ENCODE measurements at places on chromosomes 6 and 20.

DNA sequence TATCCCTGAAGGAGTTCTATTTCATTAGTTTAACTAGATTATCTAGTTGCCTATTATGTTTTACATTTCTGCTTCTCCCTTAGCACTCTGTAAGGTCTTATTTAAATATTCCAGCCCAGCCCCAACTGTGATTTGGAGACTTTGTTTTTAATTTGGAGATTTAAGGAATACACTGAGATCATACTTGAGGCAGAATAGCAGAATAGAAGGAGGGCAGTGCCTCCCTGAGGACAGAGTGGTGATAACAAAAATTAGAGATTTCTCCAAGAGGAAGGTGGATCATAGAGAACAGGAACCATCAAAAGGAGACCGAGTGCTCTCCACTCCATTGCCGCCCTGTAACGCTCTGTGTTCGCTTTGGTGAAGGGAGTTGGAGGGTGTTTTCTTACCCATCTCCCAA is 14.8 kb upstream of the CD164 start:
- DNase-seq, result no peak

DNA sequence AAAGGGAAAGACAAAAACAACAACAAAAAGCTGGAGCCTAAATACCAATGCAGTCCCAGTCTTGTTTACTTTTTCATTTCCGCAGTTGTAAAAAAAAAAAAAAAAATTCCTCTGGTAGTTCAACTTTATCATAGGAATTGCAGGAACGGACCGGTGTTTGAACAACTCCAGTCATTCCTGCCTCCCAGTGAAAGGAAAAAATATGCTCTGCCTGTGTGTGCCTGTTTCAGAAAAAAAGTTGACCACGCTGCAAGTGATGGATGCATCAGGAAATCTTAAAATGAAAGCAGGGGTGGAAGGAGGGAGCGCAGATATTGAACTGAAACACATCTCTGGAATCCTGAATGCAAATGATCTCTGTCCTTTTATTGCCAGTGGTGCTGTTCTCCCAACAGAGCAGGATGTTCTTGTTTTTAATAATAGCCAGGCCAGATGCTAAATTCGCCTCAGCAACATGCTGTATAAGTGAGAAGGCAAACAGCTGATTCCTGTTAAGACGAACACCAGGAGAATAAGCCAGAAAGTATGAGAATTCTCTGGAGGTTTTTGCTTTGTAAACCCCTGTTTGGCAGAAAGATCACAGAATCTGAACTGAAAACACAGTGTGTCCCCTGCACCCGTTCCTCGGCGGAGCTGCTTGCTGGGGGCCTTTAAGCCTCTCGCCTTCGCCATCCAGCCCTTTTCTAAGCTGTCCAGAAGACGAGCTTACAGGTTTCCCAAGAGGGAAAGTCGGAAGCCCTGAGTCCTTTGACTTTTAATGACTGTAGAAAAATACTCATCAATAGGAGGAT is 178.4 kb upstream of the SUPT3H start:
- DNase-seq, result no peak

GRCh38 chr6:35485402-35485877 is 11.4 kb downstream of the TEAD3 start:
- no peak for DNase-seq

DNA sequence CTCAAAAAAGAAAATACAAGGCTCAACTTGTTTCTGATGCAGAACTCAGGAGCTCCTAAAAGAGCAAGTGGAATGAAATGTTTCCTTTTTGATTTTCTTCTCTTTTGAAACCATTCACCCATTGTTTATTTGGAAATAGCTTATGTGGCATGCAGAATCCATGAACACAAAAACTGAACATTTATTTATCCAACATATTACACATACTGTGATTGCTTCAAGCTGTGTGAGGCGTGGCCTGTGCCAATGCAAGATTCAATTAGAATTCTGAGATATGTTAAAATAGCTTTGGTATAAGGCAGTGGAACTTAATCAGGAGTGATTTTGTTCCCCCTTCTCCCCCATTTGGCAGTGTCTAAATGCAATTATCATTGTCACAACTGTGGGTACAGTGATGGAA is 45.9 kb upstream of the CARMIL1 start:
- DNase-seq, result no peak

GRCh38 chr6:74066168-74066871 is 370.3 kb downstream of the CD109 start:
- no peak for DNase-seq

DNA sequence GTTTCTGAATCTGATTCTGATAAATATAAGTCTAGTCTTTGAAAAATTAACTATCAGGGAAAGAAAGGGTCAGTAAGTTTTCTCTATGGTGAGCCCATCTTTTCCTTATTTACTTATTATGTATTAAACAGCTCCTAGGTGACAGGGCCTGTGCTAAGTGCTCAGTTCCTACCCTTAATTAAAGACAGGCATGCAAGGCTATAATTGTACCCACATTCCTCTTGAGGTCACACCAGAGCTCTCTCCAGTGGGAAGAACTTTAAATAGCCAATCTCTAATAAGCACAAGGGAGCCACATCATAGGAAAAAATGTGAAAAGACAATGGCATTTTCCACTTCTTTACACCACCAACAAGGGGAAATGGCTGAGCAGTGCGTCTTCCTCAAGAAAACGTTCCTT is 421.8 kb upstream of the SLC35B3 start:
- no peak for DNase-seq

GRCh38 chr6:168607272-168608112 is 166.5 kb downstream of the SMOC2 start:
- DNase-seq, result no peak

GRCh38 chr6:23533944-23534343 is 592.1 kb upstream of the NRSN1 start:
- no peak for DNase-seq

- DNase-seq, result no peak
Observed at GRCh38 chr20:44861531-44862006, 23.9 kb upstream of the YWHAB start.

- DNase-seq, result no peak
Observed at GRCh38 chr6:122033564-122034181, 365.8 kb upstream of the HSF2 start.

DNA sequence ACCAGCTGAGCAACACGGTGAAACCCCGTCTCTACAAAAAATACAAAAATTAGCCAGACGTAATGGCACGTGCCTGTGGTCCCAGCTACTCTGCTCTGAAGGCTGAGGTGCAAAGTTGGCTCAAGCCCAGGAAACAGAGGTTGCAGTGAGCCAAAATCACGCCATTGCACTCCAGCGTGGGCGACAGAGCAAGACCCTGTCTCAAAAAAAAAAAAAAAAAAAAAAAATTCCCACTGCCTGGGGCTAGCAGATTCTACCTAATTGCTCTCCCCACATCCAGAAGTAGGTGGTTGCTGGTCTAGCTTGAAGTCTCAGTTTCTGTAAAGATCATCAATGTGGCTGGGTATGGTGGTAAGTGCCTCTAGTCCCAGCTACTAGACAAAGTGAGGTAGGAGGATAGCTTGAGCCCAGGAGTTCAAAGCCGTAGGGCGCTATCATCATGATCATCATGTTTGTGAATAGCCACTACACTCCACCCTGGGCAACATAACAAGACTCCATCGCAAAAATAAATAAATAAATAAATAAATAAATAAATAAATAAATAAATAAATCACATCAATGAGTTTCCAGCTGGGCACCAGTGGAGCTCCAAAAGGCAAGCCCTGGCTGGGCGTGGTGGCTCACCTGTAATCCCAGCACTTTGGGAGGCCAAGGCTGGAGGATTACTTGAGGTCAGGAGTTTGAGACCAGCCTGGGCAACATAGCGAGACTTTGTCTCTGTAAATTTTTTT is 6.3 kb upstream of the AP5S1 start:
- DNase-seq, result no peak

GRCh38 chr6:69279805-69280204 is 517.0 kb downstream of the LMBRD1 start:
- no peak for DNase-seq

- DNase-seq, result no peak
Observed at GRCh38 chr6:620950-621349, 36.0 kb downstream of the HUS1B start.

DNA sequence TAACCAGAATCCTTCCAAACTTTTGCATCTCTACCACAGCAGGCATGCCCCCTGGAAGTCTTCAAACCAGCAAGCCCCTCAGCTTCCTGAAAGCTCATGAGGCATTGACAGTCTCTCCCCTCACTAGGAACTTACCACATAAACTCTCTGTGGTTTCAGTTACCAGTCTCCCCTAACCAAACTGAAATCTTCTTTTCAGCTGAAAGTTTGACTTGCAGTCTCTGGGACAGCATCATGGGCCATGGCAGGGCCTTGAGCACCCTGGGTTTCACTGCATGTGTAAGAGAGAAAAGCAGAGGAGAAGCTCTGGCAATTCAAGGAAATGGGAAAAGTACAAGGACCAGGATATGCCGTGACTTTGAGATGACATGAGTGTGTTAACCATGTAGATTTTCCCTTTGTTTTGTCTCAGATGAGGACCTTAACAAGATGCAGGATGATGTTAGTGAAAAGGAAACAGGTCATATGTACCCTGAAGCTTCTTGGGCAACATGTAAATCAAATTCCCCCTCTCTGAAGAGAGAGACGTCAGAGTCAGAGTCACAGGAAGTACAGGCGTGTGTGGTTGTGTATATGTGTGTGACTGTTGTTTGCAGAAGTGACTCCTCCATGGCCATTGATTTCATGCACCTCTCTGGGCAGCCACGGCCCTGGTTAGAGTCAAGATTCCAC is 106.3 kb downstream of the TNFRSF21 start:
- DNase-seq, result no peak

- no peak for DNase-seq
Observed at GRCh38 chr6:6556738-6557503, 31.6 kb upstream of the LY86 start.

GRCh38 chr6:130778946-130779657 is 48.1 kb upstream of the SMLR1 start:
- no peak for DNase-seq

DNA sequence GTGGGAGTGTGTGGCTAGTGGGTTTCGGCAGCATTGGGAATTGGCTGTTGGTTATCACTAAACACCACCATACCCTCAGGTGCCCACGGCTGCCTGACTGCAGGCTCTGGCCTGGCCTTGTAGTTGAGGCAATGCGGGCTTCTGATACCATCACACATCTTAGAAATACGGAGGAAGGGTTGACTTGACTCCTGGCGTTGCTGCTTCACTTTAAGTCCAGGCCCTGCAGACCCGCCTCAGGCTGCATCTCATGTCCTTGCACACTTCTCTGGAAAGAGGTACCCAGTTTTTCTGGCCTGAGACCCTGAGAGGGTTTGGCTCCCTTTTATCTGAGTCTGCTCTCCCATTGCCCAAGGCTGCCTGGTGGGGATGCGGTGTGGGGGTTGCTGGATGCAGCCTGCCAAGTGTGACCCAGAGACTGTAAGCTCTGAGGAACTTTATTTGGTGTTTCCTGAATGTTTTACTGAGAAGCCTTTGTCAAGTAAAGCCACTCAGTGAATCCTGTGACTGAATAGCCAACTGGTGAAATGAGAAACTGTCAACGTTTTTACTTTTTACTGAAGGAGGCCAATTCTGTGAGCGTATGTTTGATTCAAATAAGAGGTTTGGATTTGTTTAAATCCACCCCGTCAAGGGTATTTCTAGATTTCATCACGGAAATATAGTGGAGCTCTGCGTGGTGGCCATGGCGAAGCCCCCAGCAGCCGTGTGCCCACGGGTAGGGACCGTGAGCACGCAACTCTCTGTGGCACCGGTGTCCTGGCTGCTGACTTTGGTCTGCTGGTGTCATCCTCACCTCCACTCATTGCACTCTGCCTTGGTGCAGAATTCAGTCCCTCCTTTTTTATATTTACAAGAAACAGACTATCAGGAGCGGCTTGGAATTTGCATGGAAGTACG is 160.1 kb downstream of the DTNBP1 start:
- DNase-seq, result no peak

DNA sequence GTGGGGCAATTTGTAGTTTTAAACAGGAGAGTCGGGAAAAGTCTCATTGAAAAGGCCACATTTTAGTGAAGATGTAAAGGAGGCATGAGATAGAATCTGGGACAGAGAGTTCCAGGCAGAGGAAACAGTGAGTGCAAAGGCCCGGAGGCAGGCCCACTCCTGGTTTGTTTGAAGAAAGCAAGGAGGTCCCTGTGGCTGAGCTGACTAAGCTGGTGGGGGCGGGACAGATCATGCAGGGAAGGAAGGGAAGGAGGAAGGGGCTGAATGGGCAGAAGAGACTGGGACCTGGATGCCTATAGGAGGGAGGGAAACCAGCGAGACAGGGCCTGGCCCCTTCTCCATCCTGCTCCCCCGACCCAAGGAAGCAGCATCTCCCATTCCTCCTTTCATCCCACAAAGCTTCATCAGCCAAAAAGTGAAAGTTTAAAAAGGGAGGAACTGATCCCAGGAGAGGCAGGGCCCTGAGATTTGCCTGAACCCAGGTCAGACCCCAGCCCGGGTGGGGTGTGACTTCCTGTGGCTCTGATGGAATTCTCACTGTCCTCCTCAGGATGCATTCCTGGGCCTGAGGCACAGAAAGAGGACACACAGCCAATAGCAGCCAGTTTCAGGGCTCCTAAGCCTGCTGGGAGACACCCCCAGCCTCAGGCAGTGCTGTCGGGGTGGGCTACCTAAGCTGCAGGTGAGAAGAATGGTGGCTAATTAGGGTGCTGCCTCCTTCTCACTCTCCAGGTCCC is 54.2 kb upstream of the SIRPA start:
- no peak for DNase-seq

DNA sequence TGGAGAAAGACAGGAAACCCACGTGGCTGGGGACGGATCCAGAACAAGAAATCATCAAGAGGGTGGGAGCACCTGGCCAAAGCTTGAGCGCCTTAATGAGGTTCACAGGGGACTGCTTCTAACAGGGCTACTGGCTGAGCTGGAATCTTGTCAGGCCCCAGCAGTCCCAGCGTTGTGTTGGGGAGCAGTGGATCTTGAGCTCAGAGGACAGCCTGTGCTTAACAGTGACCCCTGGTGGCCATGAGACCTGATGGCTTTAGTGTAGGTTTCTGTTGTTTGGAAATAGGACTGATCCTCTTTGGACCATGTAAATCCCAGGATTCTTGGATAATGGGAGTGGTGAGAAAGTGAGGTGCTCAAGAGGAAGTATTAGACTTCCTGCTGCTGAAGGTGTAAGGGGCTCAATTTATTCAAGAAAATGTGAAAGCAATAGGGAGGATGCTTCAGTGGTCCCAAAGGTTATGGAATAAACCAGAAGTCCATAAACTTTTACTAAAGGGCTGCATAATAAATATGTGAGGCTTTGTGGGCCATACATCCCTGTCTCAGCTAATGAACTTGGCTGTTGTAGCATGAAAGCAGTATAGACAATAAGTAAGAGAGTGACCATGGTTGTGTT is 216.2 kb downstream of the NFATC2 start:
- DNase-seq, result no peak

DNA sequence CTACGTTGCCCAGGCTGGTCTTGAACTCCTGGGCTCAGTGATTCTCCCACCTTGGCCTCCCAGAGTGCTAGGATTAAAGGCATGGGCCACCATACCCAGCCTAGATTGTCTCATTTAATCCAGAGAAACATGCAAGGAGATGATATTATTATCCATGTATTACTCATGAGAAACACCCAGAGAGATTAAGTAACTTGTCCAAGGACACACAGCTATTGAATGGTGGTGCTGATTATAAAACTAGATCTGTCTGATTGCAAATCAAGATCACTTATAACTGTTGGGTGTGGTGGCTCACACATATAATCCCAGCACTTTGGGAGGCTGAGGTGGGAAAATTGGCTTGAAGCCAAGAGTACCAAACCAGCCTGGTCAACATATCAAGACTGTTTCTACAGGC is 94.4 kb upstream of the ZNF217 start:
- DNase-seq, result no peak

GRCh38 chr6:91240878-91241603 is 654.2 kb upstream of the MAP3K7 start:
- no peak for DNase-seq

Data from stimulated activated CD8-positive, alpha-beta memory T cell treated with anti-CD3 and anti-CD28 coated beads, Interleukin-4, amount 100 ng/mL, for 1 hour (primary cell).